LoVo (cell line): ENCODE measurements at places on chromosomes 5 and 9.

- no peak for DNase-seq
Measured at GRCh38 chr5:142612494-142613270, 73.2 kb downstream of the FGF1 start.

DNA sequence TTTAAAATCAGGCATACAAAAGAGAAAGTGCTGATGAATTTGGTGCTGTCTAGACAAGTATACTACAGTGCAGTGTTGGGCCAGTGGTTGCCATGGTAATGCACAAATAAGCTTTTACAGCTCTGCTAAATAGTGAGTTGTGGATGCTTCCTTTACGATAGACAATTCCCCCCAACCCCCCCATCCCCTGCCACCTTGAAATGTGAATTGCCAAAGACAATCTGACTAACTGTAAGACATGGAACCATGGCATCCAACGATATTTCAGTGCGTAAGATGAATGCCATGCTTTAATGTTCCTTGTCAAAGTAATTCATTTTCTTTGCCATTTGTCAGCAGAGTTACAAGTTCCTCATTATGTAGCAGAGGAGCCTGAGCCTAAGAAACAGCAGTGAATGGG lies 91.5 kb upstream of the NREP start:
- no peak for DNase-seq

GRCh38 chr5:56588636-56589480 lies 226.5 kb upstream of the MAP3K1 start:
- DNase-seq: no peak

DNA sequence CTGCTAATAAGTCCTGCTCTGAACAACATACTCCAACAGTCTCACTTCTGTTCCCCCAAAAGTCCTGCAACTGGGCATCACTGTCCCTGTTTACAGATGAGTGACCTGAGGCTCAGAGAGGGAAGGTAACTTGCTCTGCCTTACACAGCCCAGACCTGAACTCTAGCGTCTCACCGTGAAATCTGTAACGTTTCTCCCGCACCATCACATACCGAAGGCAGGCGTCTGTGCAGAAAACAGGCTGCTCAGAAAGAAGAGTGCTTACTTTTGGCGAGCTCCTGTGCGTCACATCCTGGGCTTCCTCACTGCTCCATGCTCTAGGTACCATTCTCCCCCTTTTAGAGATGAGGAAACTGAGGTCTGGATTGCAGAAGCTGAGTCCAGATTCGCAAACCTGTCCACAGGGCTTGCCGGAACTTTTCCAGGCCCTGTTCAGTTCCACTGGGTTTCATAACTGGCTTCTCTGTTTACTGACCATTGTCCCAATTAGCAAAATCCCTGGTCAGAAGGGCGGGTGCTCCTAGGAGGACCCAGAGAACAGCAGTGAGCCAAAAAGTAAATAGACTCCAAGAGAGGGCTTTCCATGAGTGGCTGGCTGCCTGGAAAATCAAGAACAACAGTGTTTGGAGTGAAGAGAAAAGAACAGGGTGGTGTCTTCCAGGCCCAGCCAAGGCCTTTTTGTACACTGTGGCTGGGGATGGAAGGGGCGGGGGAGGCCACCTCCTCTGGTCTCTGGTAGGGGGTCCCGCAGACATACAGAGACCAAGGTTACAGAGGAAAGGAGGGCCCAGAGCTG lies 27.1 kb downstream of the GSN start:
- no peak for DNase-seq

- no peak for DNase-seq
Measured at GRCh38 chr9:127162046-127162863, 39.8 kb upstream of the ANGPTL2 start.

- no peak for DNase-seq
Measured at GRCh38 chr5:163653526-163653925, 148.1 kb downstream of the MAT2B start.

GRCh38 chr9:79176014-79176697 lies 395.6 kb upstream of the TLE4 start:
- no peak for DNase-seq

DNA sequence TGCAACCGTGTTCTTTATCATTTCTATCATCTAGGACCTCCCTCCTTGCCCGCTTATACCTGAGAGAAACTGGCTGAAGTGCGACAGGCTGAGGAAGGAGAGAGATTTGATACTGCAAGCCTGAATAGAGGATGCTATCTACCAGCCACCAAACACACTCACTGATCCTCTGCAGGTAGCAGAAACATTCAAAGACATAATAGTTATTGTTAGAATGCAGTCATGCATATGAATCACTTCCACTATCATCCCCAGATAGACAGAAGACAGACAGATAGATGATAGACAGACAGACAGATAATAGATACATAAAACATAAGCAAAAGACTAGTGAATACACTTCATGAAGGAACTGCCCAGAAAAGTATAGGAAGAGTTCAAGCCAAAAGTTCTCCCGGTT lies 32.9 kb downstream of the FAM81B start:
- no peak for DNase-seq

- no peak for DNase-seq
Measured at GRCh38 chr5:137880313-137880712, 8.9 kb upstream of the PKD2L2 start.

GRCh38 chr5:152151940-152152339 lies 227.3 kb upstream of the GLRA1 start:
- no peak for DNase-seq

GRCh38 chr9:35353731-35354365 lies 136.1 kb upstream of the RUSC2 start:
- DNase-seq: no peak

- DNase-seq: no peak
Measured at GRCh38 chr5:78113689-78114264, 180.7 kb downstream of the AP3B1 start.

GRCh38 chr9:4573634-4574389 lies 83.5 kb downstream of the SLC1A1 start:
- DNase-seq: no peak

DNA sequence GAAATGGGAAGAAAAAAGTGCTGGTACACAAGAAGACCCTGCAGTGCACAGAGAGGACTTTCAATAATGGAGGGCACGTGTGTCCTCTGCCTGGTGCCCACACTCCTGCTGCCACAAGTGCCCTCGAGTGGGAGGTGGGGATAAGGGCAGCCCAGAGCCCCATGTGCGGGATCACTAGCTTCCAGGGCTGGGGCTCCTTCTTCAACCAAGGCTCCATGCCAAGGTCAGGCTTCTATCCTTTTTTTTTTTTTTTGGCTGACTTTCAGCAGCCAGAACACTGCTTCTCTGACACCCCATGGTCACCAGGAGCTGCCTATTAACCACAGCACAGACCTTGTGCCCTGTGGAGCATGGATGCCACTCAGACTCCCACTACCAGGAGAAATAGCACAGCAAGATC lies 7.5 kb downstream of the ACSL6 start:
- no peak for DNase-seq

GRCh38 chr5:103891151-103891550 lies 328.6 kb upstream of the NUDT12 start:
- DNase-seq: no peak
